DMS79 treated with DMSO at 0.1 percent for 48 hours (cell line): ENCODE measurements at places on chromosomes 6 and 20.

DNA sequence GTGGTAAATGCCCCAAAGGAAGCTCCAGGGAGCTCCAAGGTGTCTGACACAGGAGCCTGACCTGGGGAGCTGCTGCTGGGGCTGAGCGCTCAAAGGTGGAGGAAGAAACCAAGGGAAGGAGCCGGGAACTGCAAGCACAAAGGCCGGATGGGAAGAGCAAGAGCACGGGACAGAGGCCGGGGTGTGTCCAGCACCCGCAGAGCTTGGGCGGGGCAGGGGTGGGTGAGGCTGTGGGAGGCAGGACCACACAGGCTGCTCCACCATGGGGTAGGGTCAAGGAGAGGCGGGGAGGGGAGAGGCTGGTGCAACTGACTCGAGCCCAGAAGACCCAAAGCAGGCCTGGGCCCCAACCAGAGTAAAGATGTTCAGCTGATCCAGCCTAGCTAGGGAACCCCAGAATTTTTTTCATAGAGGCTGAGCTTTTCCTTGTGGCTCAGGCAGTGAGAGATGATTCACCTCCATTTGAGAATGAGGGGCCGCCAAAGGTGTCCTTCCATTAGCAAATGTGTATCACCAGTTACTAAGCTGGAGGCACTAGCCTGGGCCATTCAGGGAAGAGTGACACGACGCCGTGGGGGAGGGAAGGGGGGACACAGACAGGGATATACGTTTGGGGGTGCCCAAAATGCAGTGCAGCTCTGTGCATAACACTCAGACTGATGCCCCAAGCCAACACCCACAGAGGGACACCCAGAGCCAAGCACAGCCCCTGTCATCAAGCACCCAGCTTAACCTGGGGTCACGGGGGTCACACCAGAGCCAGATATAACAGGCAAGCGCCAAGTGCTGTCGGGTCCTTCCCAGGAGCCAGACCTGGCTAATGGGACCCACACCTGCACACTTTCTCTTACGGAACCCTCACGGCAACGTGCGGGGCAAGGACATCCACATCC, 21.3 kb upstream of the TLDC2 start:
- DNase-seq = no peak

GRCh38 chr6:42028234-42029061, 21.9 kb upstream of the TAF8 start:
- DNase-seq = no peak

DNA sequence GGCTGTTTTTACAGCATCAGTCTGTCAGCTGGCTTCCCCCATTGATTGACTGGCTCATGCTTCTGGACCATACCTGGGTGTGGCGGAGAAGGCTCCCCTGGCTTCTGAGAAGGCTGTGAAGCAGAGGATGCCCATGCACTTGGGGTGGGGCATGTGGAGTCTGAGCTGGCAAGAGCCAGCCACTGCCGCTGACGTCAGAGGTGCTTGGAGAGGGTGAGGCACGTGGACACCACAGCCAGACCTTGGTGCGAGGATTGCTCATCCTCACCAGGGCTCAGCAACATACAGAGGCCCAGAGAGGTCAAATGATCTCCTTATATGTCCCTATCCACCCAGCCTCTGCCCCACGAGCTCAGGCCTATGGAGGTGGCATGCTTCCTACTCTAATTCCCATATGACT, 211.2 kb upstream of the PMEPA1 start:
- no peak for DNase-seq

GRCh38 chr6:144338951-144339700, 54.0 kb downstream of the UTRN start:
- no peak for DNase-seq

DNA sequence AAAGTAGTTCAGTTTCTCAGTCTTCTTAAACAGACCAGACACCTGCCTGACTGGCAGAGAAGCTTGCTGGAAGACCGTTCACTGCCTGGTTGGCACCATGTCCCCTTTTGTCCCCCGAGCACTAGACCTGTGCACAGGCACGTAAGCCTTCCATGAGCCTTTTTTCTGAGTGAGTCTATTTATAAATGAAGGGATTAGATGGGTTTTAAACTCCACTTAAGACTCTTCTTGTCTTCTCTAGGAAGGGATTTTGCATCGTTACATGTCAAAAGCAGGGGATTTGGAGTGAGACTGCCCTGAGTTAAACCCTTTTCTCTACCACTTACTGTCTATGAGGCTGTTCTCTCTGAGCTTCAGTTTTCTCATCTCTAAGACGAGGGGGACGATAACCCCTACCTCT, 37.6 kb downstream of the STK35 start:
- no peak for DNase-seq

- DNase-seq = no peak
Measured at GRCh38 chr6:84260926-84261325, 33.5 kb upstream of the CEP162 start.

GRCh38 chr20:60262967-60263603, 304.9 kb downstream of the CDH26 start:
- no peak for DNase-seq

DNA sequence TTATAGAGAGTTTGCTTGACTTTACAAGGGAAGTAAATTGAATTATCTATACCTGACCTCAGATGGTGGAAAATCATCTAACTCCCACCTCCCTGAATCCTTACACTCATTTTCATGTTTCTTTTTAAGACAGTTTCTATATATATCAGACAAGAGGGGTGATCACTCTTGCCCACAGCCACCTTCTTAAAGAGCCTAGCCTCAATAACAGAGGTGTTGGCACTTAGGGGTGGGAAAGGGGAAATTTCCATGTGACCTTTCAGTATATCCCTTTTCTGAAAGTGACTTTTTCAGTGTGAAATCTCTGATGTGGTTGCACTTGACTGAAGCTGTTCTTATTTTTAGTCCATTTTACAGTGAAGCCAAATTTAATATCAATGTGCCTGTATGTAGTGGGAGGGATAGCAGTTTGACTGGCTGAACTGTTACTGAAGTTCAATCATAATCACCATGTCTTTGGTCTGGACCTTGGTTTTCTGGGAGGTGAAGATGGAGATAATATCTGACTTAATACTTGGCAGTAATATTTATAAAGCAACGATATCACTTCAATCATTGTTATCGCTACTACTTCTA, 141.3 kb downstream of the MAP3K7 start:
- no peak for DNase-seq
